T-helper 2 cell (primary cell): ENCODE measurements at places on chromosomes 1 and 21.

- DNase-seq: no peak
These were observed 125.4 kb upstream of the USP25 start for GRCh38 chr21:15604413-15604812.

- no peak for DNase-seq
These were observed 36.5 kb upstream of the ADAMTS1 start for GRCh38 chr21:26881504-26882228.

DNA sequence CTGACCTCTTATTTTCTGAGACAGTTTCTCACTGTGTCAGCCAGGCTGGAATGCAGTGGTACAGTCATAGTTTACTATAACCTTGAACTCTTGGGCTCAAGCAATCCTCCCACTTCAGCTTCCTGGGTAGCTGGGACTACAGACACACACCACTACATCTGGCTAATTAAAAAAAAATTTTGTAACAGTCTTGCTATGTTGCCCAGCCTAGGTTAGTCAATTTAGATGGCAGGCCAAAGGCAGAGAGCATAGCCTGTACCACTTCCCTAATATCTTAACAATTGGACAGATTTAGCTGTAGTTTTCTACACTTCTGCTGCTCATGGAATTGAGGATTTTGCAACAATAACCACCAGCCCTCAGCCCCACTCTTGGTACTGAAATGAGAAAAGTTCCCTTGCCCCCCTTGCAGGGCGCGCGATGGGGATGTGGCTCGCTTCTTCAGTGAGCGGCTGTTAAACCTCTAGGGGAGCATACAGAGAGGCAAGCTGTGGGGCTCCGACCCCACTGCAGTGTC is 34.9 kb upstream of the PTGFRN start:
- DNase-seq: no peak

DNA sequence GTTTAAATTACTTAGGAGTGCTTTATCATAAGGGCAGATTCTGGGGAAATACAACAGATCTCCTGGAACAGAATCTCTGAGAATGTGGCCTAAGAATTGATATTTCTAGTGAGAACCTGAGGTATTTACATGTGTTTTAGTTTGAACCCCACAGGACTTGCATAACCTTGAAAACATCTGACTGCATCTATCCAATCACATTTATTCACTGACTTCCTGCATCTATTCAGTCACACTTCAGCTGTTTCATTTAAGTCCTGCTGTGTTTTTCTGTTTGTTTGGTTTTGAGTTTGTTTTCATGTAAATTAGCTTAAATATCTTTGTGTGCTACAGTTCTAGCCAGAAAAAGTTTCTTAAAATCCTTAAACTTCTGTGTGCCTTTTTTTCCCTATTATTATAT is 1260.7 kb downstream of the PLA2G4A start:
- DNase-seq: no peak

DNA sequence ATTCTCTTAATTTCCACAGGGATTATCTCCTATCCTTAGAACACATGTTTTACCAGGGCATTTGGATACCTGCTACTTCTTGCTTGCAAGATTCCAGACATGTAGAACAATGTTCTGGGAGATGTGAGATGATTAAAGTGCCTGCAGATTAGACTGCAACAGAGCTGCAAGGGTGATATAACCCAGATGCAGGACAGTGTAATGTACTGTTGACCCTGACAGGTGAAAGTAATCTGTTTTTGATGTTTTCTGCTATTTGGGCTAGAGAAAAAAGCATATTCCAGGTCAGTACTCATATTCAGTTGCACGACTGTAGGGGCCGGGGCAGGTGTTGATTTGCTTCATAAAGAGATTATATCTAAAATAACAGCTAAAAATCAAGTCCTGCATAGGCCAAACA is 27.1 kb upstream of the TMEM54 start:
- DNase-seq: no peak

DNA sequence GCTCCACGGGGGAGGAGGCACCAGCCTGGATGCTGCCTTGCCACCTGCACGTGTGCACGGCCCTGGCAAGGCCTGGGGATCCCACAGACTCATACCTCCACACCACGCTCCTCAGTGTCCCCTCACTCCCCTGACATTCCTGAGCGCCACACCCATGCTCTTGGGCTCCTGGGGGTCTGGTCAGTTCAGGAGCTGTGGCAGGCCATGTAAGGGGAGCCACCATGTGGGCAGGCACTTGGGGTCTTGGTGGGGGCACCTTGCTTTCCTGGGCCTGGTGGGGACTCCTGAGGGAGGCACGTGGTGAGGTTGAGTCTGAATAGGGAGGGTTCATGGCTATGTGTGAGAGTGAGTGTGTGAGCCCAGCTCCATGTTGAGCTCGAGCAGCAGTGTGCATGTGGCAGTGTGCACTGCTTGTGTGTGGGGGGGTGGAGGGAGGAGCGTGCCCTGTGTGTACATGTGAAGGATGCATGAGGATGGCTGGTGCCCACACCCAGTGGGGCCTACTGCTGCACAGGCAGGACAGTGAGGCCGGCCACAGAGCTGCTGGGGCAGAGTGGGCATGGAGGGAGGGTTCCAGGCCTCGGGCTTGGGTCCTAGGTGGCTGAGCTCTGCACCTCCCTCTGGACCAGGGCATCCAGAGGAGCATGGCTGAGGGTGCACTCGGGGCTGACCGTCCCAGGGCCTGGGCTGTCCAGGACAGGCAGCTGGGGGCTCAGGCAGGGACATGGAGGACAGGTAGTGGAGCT is 1.6 kb downstream of the GJC2 start:
- DNase-seq: no peak

GRCh38 chr1:34851431-34852105 is 8.0 kb downstream of the SMIM12 start:
- DNase-seq: no peak

GRCh38 chr1:172471666-172472065 is 27.8 kb upstream of the PIGC start:
- DNase-seq: no peak

GRCh38 chr1:218480588-218481099 is 135.5 kb downstream of the TGFB2 start:
- DNase-seq: no peak

DNA sequence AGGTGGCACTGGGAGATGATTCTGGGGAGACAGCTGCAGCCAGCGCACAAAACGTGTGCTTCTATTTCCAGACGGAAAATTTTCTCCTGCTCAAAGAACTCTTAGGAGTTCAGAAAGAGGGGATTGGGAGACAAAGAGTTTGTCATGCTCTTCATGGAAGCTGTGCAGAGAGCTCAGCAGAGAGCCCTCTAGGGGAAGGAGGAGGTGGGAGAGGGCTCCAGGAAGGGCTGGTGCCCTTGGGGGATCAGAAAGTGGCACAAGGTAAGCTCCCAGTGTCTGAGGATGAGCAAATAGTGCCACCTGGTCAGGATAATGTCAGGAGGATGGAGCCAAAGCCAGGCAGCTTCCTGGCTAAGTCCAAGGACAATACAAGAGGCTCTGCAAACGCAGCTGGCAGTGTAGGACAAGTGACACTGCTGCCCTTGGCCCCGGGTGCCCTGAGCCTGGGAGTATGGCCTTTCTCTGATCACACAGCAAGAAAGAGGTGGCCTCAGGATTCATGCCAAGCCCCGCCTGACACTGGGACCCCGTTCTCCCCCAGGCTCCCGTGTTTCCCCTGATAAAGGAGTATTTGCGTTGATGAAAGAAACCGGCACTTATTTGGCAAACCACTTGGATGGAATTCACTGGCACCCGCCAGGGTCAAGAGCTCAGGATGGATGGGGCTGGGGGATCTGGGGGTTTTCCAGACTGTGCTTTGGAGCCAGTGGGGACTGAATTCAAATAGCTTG is 254.0 kb downstream of the PTPRU start:
- DNase-seq: no peak

- no peak for DNase-seq
These were observed 154.2 kb downstream of the PTGER3 start for GRCh38 chr1:70893381-70893780.

- no peak for DNase-seq
These were observed 11.5 kb downstream of the TMPRSS3 start for GRCh38 chr21:42384156-42384945.

DNA sequence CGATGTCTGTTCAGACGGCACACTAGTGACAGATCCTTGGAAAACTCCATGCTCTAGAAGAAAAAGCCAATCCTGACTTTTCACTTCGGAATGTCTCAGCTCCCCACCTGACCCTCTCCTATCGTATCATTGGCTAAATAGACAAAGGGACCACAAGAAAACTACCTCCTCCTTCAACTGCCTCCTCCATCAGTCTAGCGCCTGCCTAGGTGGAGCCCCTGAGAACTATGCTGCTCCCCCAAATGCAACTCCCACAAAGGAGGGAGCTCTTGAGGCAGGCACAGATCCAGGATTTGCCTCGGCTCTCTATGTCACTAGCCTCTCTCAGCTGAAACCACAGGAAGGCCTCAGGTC is 148.4 kb downstream of the TOMM20 start:
- no peak for DNase-seq

- DNase-seq: peak; percentile 4
These were observed 778 bp downstream of the EVI5 start for GRCh38 chr1:92784021-92784638.

DNA sequence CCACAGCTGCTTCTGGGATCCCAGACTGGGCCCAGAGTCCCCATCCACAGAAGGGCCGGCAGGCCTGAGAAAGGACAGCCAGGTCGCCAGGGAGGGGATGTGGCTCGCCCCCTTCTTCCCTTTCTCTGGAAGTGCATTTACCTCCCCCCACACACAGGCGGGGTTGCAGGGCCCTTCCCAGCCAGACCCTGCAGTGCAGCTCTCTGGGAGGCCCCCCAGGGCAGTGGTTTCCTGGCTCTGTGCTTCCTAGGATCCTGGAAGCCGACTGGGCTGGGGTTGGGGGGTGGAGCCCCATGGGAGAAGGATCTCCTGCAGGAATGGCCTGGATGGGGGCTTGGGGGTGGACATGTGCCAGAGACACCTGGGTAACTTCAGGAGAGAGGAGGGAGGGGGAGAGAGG is 4.2 kb upstream of the COL6A1 start:
- DNase-seq: no peak

DNA sequence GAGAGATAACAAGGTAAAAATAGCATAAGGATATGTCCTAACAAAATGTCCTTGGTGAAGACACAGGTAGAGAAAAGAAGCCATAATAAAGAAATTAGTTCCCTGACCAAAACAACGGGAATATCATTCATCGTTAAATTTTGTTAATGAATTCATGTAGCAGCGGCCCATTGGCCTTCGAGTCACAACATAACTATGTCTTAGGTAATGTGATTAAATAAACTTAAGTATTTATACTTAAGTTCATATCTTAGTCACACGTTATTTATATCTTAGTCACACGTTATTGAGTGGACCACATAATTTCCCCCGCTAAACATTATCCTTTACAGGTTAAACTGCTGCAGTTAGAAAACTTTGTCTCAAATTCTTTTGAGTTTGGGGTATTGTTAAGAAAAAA is 1.2 kb downstream of the NEXN start:
- no peak for DNase-seq

GRCh38 chr1:241647658-241648057 is 4.4 kb upstream of the WDR64 start:
- DNase-seq: no peak

GRCh38 chr1:19872190-19872589 is 10.0 kb upstream of the OTUD3 start:
- no peak for DNase-seq

- no peak for DNase-seq
These were observed 160.5 kb upstream of the CACYBP start for GRCh38 chr1:174839211-174839610.

DNA sequence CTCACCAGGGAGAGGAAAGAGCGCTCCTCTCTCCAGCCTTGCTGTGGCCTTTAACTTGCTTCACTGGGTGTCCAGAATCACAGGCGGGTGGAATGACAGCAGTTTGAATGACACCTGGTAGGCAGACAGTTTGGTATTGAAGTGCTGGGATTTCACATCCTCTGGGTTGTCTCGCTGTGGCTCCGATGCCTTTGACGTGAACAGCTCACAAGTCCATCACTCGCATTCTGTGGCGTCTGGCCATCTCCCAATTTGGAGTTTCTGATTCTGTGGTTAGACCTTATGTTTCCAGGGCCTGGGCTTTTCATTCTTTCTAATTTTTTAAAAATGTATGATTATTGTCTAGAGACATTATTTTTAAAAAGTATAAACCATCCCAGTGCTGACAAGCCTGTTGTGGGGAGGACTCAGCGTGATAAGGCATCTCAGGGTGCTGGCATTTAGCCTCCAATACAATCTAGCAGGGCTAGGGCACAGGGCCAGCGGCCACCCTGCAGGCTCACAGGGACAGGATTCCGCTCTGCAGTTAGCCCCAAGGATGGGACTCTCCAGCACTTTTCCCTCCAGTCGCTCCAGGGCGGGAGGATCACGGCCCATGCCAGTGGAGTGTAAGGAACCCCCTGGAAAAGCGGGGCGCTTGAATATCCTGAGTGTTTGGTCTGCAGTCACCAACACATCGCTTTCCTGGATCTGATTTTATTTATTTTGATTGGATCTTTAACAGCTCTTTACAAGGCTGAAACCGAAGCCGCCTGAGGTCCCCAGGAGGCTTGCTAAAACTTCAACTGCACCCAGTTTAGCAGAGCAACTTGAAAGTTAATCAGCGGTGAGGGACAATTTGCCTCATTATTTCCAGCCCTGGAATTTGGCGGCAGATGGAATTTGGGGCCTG is 178.3 kb downstream of the TRABD2B start:
- DNase-seq: no peak

- DNase-seq: no peak
These were observed 132.6 kb upstream of the IRF2BP2 start for GRCh38 chr1:234742622-234743021.

DNA sequence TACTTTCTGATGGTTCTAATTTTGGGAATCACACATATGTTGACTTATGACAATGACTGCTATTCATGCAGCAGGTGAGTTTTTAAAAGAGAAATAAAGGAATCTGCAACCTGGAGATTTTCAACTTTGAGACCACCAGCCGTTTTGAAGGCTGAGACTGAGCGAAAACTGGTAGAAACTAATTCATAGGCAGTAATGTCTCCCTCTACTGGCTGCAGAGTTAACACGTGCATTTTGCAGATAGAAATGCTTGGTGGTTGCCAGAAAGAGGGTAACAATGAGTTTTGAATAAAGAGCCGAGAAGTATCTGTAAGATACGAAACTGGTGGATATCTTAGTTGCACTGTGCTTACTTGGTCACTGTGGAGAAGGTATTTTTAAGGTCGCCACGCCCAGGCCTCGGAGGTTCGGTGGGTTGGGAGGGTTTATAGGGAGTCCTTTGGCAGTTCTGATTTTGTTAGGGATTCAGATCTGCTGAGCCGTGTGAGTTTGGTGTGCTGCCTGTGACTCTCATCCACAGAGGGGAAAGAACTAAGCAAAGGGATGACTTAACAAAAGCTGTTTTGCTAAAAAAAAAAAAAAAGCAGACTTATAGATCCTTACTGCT is 83.0 kb downstream of the RYR2 start:
- DNase-seq: no peak
